ENCODE measurements at places on chromosomes 2 and 18.

GRCh38 chr2:163735685-163736432 lies at the start of gene FIGN:
TSS of gene FIGN (minus strand) at chr2:163736008. CDS start at chr2:163734927, 1,081 bp downstream.
- DNase-seq: no peak

DNA sequence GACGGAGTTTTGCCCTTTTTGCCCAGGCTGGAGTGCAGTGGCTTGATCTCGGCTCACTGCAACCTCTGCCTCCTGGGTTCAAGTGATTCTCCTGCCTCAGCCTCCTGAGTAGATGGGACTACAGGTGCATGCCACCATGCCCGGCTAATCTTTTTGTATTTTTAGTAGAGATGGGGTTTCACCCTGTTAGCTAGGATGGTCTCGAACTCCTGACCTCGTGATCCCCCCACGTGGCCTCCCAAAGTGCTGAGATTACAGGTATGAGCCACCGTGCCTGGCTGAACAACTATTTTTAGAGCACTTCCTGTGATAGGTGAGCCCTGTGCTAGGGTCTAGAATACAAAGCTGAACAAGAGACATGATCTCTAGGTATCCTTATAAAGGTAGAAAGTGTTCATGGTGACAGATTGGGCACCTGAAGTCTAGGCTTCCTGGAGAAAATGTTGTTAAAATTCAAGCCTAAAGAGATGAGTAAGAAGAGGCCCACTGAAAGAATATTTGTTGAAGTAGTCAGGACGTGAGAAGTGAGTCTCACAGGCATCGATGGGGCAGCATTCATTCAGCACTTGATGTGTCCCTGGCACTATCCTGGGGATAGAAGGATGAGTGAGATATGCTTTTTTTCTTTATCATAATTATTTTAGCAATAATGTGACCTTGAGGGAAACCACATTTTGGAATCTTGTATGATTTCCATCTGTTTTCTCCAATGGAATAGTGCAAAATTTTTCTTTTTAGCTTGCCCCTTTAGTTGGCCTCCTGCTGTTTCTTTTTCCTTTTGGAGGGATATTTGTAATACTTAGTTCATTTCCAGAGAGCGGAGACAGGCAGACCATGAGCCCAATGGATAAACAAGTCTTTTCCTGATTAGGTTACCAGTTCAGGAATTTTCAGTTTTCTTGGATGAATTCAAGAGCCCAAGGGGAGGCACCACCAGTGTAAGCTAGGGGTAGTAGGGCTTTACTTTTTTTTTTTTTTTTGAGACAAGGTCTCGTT lies 5.1 kb downstream of the ZNF236 start:
- no peak for DNase-seq

GRCh38 chr2:64649626-64650025 lies 4.1 kb downstream of the SERTAD2 start:
- DNase-seq: no peak

DNA sequence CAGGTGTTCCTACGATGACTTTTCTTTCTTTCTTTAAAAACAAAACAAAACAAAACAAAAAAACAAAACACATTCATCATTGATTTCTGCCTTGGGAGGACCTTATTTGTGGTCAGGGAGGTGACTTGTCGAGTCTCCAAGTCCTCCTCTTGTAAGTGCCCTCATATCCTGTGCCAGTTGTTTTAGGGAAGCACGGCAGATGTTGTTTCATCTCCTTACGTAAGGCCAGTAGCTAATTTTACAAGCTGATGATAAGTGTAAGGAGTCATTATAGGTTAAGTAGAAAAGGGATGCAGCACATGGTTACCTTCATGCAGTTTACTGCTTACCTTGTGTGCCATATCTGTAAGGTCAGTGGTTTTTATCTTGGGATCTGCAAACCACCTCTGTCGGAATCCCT lies 52.2 kb downstream of the MRPS9 start:
- DNase-seq: no peak

GRCh38 chr2:101107241-101107640 lies 43.9 kb downstream of the TBC1D8 start:
- no peak for DNase-seq

DNA sequence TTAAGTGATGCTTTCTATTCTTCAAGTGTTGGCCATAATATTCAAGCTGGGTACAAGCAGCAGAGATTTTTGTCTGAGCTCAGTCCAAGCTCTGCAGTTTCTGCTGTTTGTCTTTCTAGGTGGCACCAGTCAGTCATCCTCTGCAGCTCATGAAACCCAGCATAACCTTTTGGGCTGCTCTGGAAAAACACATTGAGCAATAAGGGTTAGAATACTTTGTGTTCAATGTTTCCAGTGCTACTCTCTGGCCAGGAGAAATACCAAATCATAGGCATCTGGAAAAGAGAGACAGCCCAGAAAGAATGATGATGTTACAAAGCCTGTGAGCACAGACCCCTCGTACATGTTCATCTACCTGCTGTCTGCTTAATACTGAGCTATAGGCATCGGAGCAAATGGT lies 19.5 kb upstream of the WIPF1 start:
- DNase-seq: no peak

DNA sequence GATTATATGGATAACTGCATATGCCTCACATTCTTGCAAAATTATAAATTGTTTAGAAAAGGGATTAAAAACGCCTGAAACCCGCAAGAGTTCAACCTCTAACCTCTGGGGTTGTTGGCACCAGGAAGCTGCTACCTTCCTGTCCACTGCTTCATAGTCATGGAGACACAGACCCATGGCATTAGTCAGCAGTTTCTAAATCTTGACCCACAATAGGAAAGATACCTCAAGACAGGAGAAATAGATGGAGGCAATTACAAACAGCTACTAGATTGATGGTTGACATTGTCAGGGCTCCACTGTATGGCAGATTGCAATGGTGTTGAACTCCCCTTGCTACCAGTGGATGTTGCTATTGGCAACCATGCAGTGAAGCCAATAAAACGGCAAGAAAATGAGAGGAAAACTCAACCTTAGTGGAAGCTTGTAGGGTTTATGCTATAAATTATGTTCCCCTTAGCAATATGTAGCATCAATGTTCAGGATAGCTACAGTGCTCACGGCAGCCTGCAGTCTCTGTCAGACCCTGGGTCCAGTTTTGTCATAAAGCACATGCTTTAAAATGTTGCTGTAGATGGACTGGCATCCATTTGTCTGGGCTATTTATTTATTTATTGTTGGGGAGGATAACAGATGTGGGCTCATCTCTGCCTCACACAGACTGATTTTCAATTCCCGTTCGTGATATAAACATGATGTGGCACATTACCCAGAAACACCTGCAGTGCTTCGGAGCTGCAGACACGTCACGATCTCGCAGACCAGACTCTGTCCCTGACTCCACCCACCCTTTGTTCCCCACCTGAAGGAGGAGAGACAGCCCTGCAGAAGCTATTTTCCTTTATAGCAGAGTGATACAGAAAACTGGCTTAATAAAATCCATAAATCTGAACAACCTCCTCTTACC lies 233.4 kb downstream of the AGPS start:
- DNase-seq: no peak

- no peak for DNase-seq
Observed at GRCh38 chr2:234947556-234947955, 4.3 kb upstream of the SH3BP4 start.

GRCh38 chr2:191999101-191999841 lies 152.4 kb upstream of the CAVIN2 start:
- DNase-seq: no peak

DNA sequence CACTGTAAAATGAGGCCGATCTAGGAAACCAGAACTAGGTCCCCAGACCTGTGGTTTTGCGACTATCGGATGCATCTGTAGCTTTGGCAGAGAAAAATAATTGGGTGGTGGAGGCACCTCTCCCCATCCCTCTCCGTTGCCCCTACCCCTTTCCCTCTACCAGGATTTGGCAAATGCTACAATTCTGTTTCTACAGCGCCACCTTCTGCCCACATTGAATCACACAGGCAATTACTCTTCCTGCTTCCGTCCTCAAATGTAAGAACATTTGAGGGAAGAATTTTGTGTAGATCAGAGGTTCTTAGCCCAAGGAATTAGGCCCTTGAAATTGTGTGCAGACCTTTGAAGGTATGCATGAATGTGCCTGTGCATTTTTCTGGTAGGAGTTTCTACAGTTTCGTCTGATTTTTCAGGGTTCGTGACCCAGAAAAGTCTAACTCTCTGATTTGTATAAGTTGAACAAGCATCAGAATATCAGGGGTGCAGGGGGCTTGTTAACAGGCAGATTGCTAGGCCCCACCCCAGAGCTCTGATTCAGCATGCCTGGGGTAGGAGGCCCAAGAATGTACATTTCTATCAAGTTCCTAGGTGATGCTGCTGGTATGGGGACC lies 11.2 kb downstream of the ATP6V1B1 start:
- DNase-seq: peak; percentile 39

DNA sequence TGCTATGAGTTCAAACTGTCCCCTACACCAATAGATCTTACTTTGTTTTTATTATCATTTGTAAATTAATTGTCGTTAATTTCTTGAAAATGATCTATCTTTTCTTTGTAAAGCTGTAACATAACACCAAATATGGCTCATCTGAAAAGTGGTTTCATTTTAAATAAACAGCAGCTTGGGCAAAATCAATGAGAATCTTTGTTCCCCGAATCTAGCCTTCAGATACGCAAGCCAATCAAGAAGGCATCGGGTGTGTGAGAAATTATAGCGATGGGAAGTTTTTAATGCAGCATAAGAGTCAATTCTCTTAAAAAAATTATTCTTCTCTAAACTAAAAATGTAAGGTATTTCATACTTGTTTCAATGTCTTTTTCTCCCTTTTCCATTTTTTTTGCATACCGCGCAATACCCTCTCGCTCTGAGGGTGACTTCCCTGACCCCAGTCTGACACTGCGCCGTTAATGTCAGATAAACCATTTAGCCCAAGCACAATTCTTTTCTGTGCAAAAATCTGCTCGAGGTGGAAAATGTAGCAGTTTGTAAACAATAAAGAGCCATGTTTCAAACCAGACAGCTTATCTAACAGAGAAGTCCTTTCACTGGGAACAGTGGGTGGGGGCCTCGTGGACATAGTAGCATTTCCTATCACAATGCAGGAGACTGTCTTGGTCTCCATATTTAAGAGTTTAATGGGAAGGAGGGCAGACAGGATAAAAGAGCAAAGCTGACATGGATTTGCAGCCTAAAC lies 129.4 kb downstream of the TCF4 start:
- DNase-seq: no peak

DNA sequence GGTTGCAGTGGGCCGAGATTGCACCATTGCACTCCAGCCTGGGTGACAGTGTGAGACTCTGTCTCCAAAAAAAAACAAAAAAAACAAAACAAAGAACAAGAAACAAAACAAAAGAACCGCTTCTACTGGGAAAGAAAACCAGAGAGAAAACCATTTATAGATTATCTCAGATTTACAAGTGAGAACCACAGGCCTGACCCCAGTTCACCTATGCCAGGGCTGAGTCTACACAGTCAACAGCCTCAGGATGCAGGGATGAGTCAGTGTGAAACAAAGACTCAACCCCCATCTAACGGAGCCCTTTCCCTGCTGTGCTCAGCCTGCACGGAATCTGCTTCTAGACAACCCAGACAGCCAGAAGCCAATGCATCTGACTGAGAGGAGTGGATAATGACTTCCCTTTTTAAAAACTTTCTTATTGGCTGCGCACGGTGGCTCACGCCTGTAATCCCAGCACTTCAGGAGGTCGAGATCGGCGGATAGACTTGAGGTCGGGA lies 25.5 kb upstream of the YWHAQ start:
- peak; percentile 53 for DNase-seq

DNA sequence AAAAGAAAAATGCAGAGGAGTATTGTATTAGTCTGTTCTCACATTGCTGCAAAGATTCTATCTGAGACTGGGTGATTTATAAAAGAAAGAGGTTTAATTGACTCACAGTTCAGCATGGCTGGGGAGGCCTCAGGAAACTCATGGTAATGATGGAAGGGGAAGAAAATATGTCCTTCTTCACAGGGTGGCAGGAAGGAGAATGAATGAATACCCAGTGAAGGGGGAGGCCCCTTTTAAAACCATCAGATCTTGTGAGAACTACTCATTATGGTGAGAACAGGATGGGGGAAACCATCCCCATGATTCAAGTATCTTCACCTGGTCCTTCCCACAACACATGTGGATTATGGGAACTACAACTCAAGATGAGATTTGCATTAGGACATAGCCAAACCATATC lies 9.1 kb upstream of the PLCL1 start:
- no peak for DNase-seq

DNA sequence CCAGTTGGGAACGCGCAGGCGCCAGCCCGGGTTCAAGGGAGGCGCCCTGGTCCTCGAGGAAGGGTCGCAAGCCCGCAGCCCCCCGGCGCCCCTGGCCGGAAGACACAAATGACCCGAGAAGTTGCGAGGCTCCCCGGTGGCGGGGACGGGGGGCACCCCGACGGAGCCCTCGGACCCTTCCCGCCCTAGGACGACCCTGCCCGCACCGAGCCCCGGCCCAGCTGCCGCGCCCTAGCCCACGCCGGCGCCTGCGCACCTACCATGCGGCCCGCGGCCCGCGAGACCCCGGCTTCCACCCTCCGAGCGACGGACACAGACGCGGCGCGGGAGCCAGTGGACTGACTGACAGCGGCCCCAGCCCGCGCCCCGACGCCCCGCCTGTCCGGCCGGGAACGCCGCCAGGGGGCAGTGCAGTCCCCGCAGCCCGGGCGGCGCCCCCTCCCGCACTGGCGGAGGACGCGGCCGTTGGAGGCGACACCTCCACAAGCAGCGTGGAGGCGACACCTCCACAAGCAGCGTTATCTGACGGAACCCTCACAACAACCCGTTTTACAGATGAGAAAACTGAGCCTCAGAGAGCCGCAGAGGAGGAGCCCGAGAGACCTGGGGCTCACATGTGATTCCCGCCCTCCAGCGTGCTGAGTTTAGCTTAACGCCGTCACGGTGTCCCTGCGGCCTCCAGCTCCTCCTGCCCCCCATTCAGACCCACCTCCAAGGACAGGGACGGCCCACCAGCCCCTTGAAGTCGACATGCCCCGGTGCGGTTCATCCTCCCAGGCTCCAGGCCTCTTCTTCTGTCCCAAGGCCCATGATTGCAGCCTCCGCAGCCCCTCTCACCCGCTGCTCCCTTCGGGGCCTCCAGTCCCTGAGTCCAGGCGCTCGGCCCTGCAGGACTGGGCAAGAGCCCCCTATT lies at the start of gene NMUR1:
Gene NMUR1 (minus strand): TSS at position 347 of the 913 bp plus-strand sequence. CDS start 84 bp downstream, at position 263.
- peak; percentile 60 for DNase-seq

DNA sequence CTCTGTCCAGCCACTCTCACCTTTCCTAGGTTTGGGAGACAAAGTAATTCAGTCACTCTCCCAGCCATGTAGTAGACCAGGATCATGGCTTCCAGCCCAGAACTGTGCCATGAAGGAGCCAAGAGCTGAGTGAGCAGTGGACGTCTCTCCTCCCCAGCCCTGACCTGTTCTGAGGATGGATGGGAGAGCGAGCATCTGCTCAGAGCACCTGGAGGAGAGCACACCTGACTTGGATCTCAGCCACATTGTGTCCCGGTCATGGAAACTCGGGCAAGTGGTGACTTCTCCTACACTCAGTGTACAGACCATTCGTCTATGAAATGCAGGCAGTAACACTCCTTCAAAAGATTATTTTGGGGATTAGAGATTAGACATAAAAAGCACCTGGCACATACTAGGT lies 299.7 kb downstream of the TNS1 start:
- DNase-seq: no peak

GRCh38 chr18:32324181-32324580 lies 134.3 kb downstream of the MEP1B start:
- DNase-seq: no peak

GRCh38 chr18:63646936-63647335 lies 2.9 kb upstream of the SERPINB4 start:
- no peak for DNase-seq

All from CD4-positive, alpha-beta T cell treated with Interleukin-6 at 100 ng/mL for 8 hours (primary cell).